HuH-7 (cell line): ENCODE measurements at places on chromosomes 5 and 9.

DNA sequence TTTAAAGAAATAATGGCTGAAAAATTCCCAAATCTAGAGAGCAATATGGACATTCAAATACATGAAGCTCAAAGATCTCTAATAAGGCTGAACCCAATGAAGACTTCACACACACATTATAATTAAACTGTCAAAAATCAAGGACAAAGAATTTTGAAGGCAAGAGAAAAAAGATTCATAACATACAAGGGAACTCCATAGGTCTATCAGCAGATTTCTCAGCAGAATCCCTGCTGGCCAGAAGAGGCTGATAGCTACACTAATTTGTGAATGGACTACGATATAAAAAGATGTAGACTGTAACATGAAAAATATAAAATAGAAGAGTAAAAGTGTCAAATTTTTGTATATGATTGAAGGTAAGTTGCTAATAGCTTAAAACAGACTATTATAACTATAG is 251.9 kb downstream of the ADAMTS6 start:
- DNase-seq: no peak

DNA sequence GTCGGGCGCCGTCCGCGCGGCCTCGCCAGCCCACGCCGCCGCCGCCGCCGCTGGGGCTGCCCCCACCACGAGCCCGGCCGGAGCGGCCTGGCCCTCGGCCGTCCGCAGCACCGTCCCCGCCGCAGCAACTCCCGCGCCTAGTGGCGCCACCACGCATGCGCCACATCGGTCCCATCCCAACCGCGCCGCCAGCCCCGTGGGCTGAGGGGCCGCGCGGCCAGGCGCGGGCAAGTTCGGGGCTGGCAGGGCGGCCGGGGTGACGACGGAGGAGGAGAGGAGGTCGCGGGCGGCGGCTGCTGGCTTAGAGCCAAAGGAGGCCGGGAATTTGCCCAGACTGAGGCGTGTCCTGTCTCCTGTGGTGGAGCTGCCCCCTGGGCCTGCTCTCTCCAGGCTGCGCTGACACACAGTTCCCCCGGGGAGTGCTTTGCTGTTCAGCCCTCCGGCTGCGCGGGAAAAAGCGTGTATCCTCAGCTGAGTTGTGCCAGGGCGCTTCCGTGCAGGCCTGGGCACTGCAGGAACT is at the start of gene TUSC1:
Gene TUSC1 (minus strand): TSS at position 298 of the 520 bp plus-strand sequence. CDS start 132 bp downstream, at position 166.
- peak; percentile 21 for DNase-seq

- no peak for DNase-seq
Measured at GRCh38 chr9:134619983-134620661, 21.5 kb upstream of the COL5A1 start.

DNA sequence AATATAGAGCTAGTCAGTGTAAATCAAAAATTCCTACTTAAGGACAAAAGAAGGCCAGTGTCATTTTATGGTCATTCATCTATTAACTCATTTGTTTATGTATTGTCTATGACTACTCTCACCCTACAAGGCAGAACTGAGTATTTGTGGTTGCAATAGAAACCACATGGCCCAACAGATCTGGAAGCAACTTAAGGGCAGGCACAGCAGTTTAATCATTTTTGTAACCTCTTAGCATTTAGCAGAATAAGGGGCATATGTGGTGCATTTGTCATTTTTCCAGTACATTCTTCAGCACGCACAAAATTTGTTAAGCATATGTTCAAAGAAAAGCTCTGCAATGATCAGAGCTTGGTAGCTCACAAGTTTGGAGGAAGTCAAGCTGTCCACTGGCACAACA is 1.1 kb downstream of the FKBP15 start:
- no peak for DNase-seq

DNA sequence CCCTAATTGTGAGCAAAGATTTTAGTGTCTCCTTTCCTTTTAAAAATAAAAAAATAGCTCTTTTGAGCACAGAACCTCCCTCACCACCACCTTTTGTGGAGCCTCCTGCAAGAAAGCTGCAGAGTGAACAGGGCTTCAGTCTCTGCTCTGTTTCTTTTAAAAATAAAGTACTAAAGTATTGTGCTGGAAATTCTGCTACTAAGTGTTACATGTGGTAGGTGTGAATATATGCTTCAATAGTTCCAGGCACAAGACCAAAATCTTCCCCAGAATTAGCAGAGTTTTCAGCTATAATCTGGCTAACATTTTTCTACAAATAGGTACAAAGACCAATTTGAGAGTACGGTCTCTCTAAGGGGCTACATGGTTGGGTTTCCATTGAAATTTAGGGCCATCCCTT is 40.3 kb upstream of the NFIB start:
- DNase-seq: no peak
